Fibroblast of skin of back (primary cell): ENCODE measurements at places on chromosomes 3 and 15.

GRCh38 chr3:24237971-24238706 is 256.5 kb downstream of the THRB start:
- DNase-seq, result peak; percentile 96

DNA sequence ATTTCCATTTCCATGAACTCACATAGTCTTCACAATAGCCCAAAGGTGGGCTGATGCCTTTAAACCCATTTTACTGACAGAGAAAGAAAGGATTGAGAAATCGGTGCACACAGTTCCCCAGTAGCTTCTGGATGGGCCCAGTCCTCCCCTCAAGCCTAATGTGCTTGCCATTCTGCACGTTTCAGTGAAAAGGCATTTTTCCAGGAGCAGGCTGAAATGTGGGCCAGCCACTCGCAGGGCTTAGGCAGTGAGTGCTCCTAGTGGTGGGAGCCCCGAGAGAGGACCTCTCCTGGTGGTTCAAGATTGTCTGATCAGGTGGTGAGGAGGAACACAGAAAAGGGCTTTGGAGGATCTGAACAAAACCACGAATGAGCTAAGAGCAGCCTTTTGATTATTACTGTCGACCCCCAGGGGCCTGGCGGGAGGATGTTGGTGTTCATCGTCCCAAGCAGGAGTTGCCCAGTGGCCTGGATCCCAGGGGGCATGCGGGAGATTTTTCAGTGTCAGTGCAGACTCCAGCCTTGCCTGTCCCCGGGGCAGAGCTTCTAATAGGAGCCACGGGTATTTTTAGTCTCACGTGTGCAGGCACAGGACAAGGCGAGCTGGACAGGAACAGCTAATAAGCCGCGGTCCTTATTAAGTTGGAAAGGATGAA is 8.7 kb upstream of the KY start:
- DNase-seq, result no peak

- DNase-seq, result peak; percentile 50
These were observed 28.9 kb downstream of the TLNRD1 start for GRCh38 chr15:81029414-81030300.

DNA sequence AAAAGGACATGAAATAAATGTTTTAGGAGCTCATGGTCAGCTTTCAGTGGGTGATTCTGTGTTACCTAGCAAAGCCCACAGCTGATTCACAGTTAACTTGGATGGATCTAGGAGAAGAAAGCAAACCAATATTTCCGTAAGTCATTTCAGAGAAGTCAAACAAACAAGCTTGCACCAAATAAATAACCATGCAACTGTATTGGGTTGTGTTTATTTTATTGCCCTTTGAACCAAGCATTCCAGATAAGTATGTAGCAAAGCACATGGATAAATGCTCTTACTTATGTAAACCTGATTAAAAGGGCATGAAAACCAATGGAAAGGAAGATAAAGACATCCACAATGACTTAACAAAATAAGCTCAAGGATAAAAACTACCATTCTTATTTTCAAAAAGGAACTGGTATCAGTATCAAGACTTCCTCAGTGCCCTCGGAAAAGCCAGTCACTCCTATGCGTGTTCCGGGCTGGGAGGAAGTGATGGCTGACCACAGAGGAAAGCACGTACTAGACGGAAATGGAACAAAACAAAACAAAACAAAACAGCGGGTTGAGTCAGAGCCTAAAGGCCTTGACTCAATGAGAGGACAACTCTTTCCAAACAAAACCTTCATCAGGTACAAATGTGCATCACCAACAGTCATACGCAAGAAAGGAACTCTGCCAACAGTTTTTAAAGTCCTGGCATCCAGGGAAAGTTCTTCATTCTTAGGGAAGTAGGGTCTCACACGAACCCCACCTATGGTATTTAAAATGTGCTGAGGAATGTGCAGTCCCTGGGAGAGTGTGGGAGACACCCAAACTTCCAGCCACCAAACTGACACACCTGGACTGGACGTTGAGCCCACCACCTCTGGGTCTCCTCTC is 103.3 kb downstream of the SNRK start:
- peak; percentile 59 for DNase-seq

DNA sequence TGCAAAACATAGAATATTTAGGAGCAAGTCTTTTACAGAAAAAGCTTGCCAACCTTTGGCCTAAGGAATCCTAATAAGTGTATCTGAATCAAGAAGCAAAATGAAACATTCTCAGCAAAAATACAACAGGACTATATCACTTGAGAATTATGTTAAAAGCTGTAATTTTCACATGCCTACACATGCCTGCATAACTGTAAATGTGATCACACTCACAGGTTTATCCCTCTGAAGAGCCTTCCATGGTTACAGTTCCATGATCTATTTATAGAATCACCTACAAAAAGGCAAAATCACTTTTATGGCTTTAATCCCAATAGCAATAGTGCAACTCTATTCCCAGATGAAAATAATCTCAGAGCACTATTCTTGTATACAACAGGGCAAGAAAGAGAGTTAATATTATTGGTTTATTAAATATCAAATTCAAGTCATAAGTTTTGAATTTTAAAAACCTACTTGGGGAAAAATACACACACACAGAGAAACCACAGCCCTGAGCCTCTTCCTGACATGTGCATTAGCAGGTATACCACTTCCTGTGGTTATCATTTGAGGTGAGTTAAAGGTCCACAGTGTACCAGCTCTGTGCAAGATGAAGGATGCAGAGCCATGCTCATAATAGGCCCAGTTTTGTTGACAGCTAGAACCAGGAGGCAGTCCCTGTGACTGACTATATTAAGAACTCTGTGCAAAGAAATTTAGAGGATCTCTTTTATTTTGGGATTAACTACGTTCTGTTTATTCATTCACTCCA is 252.5 kb upstream of the TGFBR2 start:
- DNase-seq, result no peak

DNA sequence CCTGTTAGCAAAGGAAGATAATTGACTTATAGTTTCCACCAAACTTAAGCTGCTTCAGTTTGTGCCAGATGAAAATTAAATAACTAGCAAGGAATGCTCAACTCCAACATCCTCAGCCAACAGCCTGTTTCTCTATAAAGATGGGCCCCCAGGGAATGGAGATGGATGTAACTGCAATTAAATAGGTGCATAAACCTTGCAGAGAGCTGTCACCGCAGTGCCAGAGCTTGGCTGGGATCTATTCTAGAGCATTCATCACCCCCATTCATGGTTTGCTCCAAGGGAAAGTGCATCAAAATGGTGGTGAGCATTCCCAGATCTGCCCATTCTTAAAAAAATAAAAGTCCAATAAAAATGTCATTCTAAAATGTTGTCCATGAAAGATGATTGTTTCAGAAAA is 19.7 kb upstream of the RORA start:
- DNase-seq, result no peak

DNA sequence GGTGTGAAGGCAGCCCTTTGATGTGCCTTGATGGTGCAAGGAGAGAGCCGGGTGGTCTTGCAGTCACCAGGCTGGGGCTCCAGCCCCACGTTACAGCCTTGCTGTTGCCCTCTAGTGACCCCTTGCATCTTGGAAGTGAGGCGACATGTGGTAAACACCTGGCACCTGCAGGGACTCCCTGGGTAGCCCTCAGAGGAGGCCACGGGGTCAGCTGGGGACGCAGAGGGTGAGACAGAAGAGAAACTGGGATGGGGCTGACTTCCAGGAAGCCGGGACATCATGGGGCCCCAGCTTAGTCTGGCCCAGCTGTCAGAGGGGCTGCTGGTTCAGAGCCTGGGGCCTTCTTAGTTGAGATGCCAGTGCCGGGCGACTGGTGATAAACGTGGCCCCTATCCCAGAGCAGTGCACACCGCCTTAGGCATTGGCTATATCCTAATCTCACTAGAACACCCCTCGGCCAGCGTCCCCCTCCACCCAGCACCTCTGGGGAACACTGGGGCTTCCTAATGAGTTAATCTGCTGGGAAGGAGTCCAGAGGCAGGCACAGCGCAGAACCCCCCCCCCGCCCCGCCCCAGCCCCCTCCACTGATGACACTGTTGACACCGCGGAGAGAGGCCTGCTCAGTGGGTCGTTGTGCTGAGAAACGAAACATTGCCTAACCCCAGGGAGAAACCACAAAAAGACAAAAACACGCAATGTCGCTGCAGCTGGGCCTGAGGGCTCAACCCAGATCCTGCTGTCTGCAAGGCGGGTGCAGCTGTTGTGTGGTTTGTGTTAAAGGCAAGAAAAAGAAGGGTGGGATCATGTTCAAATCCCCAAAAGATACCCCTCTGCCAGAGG is 60.5 kb upstream of the KLF13 start:
- DNase-seq, result peak; percentile 29

- no peak for DNase-seq
These were observed 27.1 kb downstream of the PLA2G4F start for GRCh38 chr15:42129364-42129763.

DNA sequence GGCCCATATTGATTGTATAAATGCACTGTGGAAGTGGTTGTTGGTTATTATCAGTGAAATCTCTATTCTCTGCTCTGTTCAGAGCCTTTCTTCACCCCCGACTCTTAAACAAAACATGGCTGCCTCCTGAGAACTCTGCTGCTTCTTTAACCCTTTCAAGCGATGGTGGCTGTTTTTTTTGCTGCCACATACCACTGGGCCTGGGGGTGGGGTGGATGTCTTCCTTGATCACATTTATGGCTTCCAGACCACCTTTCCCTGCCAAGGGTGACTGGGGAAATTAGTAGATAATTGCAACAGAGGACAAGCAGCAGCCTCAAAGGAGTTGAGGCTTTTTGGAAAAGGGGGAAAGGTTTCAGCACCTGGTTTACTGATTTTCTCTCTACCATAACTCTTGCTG is 32.8 kb downstream of the YEATS2 start:
- DNase-seq, result no peak

DNA sequence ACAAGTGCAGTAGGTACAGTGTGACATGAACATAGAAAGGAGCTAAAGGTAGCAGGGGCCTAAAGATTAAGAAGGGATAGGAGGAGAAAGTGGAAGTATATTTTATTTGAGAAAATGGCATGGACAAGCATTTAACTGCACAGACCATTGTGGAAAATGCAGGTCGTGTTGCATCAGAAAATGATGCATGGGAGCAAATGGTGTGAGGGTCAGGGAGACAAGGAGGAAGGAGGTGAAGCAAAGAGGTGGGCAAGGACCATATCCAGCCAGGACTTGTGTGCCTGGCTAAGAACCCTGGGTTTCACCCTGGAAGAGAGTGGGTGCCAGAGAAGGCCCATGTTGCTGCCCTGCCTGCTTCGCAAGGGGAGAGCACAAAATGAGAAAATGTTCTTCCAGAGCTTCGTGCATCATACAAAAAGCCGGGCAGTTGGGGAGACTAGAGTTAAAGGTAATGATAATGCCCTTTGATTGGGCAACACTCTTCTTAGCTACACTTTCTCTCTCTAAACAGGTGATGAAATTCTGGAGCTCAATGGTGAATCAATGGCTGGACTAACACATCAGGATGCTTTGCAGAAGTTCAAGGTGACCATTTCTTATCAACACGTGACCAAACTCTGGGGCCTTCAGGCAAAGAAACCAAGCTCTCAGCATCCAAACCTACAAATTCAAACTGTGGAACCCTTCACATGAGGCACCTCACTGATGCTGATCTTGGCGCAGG is 45.5 kb downstream of the STARD5 start:
- no peak for DNase-seq
